ENCODE measurements at places on chromosomes 1 and 21.

DNA sequence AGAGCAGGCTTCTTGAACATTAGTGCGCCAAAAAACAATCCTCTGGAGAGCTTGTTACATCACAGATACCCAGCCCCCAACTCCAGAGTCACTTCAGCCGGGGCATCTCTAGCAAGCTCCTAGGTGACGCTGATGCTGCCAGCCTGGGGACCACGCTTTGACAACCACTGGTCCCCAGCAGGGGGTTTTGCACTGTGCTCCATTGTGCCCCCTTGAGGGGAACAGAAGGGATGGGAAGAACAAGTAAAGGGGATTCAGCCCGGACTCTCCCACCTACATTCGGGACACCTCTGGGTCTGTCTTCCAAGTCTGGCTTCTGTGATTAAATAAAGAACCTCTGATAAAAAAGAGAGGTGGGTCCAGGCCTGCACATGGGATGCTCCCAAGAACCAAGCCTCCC, 60.4 kb downstream of the ATP5PO start:
- DNase-seq = no peak

DNA sequence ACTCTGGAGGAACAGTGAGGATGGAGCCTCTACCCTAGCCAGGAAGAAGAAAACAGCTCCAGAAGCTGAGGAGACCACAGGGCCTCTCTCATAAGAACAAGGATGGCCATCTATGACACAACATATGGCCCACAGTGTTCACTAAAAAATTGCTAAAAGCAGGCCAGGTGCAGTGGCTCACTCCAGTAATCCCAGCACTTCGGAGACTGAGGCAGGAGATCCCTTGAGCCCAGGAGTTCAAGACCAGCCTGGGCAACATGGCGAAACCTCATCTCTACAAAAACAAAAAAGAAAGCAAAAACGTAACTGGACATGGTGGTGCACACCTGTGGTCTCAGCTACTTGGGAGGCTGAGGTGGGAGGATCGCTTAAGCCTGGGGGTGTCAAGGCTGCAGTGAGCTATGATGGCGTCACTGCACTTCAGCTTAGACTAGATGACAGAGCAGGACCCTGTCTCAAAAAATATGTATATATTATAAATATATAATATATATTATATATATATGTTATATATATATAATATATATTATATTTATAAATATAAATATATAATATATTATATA, 103.1 kb downstream of the TOMM20 start:
- DNase-seq = no peak

GRCh38 chr1:214850432-214851050, 232.0 kb upstream of the KCNK2 start:
- no peak for DNase-seq

- no peak for DNase-seq
Observed at GRCh38 chr1:159081626-159082025, 5.1 kb upstream of the AIM2 start.

GRCh38 chr21:36209626-36210171, 53.1 kb downstream of the DOP1B start:
- DNase-seq = no peak

DNA sequence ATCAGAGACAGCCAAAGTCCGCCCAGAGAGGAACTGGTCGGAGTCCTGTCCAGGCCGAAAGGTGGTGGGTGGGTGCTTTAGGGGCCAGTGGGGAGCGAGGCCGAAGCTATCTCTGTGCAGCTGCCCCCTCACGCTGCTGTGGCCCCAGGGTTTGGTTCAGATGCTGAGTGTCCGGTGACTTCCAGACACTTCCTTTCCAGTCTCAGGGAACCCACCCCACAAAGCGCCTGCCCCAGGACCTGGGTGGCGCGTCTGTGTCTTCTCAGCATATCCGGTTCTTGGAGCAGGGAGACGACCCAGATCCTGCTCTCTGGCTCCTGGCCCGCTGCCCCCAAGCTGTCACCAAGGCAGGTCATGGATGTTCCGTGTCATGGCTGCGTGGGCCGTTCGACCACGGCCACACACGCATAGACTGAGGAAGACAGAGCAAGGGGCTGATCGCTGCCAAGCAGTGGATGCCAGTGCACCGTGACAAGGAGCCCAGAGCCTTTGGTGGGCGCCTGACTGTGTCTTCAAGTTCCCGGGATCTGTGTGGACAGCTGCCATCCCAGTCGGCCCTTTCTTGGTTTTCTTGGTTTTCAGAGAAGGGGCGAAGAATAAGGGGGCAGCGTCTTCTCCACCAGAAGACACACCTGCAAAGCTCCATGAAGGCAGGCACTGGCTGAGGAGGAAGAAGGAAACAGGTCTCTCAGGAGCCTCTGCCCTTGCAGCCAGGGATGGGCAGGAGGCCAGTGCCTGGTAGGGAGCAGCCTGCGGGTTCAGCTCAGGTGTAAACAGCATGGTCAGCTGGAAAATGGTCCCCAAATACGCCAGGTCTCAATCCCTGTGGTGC, 22.9 kb upstream of the COL18A1 start:
- no peak for DNase-seq

- no peak for DNase-seq
Observed at GRCh38 chr1:112713466-112714312, 1.4 kb downstream of the PPM1J start.

- no peak for DNase-seq
Observed at GRCh38 chr21:14736672-14737071, 190.6 kb upstream of the SAMSN1 start.

DNA sequence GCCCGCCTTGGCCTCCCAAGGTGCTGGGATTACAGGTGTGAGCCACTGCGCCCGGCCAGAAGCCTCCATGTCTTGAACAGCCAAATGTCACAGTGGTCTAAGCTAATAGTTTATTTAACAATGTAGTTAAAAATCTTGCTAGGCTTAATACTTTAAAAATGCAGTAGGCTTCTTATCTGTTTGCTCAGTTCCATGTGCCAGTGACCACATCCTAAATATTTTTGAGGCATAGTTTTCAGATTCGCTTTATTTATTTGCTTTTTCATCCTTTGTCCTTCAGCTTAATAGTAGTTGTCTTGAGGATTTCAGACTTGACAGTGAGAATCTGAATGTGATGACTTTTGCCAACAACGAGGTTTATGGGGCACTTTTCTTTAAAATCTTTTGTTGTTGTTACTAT, 59.9 kb upstream of the PRRX1 start:
- no peak for DNase-seq

GRCh38 chr1:237316352-237316751, 274.4 kb downstream of the RYR2 start:
- no peak for DNase-seq

DNA sequence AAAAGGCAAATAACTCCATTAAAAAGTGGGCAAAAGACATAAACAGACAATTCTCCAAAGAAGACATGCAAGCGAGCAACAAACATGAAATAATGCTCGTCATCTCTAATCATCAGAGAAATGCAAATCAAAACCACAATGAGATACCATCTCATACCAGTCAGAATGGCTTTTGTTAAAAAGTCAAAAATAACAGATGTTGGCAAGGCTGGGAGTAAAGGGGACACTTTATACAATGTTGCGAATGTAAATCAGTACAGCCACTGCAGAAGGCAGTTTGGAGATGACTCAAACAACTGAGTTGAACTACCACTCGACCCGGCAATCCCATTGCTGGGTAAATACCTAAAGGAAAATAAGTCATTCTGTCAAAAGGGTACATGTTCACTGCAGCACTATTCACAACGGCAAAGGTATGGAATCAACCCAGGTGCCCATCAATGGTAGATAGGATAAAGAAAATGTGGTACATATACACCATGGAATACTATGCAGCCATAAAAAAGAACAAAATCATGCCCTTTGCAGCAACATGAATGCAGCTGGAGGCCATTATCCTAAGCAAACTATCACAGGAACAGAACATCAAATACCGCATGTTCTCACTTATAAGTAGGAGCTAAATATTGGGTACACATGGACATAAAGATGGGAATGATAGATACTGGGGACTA, 25.9 kb downstream of the TSPAN2 start:
- DNase-seq = no peak

- DNase-seq = no peak
Observed at GRCh38 chr21:25330266-25330665, 277.0 kb downstream of the MRPL39 start.

- DNase-seq = peak; percentile 72
Observed at GRCh38 chr1:15965228-15965767, 10.6 kb downstream of the ZBTB17 start.

GRCh38 chr1:206573319-206573718, 38.9 kb downstream of the EIF2D start:
- DNase-seq = no peak

DNA sequence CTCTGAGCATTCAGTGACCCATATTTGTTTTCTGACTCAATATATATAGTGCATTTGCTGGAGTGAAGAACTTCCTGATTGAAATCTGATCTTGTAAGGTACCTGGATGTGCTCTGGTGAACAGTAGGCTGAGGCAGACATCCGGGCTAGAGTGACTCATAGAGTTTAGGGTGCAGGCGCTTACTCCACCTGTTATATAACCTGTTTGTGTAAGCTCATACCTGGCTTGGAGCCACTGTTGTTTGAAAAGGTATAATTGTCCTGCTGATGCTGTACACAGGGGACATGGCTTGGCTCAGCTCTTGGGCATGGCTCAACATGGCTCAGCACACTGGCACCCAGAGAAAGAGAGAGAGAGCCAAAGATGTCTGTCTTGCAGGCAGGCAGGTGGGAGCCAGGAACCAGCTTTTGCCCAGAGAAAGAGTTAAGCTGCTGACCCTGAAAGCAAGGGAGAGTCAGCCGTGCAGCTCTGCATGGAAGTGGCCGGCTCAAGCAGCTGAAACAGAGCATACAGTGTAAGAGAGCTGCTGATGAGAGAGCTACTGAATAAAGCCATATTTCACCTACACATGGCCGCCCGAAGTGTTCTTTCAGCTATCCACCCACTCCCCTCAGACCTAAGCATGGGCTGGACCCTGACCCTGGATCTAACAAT, 43.2 kb downstream of the GJA5 start:
- DNase-seq = no peak

GRCh38 chr21:37912616-37913015, 3.6 kb downstream of the KCNJ6 start:
- DNase-seq = no peak

DNA sequence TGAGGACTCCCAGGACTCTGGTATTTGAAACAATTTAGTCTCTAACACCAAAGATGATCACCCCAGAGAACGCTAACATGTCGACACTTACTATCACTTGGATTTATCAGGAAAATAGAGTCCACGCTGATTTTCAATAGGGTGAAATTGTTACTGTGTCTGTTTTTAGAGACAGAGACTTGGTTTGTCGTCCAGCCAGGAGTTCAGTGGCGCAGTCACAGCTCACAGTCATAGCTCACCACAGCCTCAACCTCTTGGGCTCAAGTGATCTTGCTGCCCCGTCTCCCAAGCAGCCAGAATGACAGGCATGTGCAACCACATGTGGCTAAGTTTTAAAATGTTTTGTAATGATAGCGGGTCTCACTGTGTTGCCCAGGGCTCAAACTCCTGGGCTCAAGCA, 5.3 kb downstream of the SSU72 start:
- no peak for DNase-seq

GRCh38 chr1:207088701-207089626, at the start of gene C4BPB:
C4BPB (plus strand) TSS chr1:207088860; CDS start chr1:207089532, 672 bp downstream.
- no peak for DNase-seq

DNA sequence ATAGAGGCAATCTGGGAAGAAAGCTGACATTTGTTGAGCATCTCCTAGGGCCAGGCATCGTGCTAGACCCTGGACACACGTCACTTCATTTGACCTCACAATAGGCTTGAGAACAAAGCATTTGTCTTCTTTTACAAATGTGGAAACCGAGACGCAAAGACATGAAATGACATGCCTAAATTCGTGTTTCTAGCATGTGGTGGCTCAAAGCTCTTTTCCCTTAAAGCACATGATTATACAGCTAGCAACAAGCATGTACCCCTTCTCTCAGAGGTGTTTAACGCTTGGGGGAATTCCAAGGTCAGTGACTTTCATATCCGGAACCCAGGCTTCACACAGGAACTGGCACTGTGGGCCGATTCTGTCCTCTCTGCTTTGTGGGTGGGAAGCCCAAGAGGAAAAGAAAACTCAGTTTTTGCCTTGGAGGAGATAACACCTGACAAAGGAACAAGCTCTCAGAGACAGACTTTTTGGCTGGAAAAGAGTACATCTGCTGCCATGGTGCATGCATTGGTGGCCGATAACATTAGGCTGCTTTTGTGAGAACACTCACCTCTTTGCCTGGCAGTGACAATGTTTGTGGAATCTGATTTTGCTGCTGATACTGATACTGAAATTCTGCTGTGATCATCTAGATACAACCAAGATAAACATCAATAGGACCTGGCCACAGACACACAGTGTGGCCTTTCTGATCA, 15.4 kb upstream of the CD2 start:
- DNase-seq = no peak

DNA sequence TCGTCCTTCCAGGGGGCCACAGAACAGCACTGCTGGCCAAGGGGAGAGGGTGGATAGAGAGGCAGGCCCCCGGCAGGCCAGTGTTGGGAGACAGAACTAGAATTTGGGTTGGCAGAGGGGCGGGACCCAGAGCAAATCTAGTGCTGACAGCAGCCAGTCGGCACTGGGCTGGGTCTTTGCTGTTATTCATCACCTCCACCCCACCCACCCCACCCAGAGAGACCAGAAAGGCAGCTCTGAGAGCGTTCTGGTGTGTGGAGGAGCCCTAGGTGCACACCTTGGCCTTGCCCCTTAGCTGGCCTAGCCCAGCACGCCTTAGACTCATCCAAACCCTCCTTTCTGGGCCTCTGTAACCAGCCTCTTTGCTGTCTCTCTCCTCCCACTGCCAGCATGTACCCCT, 6.4 kb upstream of the PKP1 start:
- DNase-seq = no peak
